ENCODE measurements at places on chromosomes 5 and 9. TPM values are rescaled to one million over a fixed set of nuclear protein-coding genes. Genes with fewer than 3 reads are reported as not detected.

COQ4 gene
- total RNA-seq: 33.9 TPM

LIFR gene
- not detected for total RNA-seq

IFNB1 gene
- total RNA-seq: 0.46 TPM

OR13D1 gene
- total RNA-seq: not detected

HK3 gene
- 0.27 TPM for total RNA-seq

LPAR1 gene
- not detected for total RNA-seq

DNAJC25 gene
- 4.2 TPM for total RNA-seq

FEM1C gene
- 13.7 TPM for total RNA-seq

All from activated naive CD4-positive, alpha-beta T cell treated with anti-CD3 and anti-CD28 coated beads, Interleukin-2, amount 50 U/mL, for 72 hours (primary cell).